ENCODE measurements at places on chromosomes 6 and 20.

DNA sequence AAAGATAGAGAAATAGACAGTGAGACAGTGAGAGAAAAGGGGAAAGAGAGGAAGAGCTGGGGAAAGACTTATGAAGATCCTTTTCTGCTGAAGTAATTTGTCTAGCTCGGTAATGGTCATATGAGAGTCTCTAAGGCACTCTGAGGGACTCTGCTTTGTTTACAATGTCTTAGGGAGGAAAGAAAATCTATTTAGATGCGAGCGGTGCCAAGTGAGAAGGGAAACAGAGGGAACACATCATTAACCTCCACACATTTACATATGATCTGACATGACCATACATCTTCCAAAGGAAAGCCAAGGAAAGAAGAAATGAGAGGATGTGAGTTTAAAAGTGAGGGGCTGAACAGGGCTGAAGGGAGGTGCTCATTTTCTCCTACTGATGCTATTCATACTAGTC lies 862.3 kb upstream of the CITED2 start:
- DNase-seq, result no peak

DNA sequence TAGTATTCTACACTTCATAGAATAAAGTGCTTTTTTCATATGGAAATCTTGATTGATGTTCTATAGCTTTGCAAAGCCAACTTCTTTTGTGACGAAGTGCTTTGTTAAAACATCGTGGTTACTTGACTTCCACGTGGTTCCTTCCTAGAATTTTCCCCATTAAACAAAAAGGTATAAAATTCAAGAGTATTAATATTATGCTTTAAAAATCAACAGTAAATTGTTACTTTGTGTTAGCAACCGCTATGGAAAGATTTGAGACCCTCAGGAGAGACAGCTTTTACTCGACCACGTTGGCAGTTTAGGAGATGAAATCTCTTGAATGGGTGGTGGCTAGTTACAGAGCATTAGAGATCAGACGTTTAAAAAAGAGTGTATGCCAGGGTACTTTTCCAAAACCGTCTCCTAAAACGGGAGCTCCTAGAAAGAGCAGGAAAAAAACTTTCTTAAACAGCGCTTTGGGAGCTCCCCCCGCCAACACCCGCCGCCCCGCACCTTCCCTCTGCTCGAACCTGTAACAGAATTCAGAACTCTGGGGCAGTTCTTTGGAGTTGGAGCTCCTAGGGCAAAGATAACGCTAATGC lies 920 bp downstream of the GJA1 start:
- no peak for DNase-seq

GRCh38 chr6:47680724-47681123 lies 17.7 kb upstream of the ADGRF4 start:
- no peak for DNase-seq

- DNase-seq, result no peak
These were observed 4.5 kb upstream of the AP5S1 start for GRCh38 chr20:3815703-3816315.

GRCh38 chr6:23175391-23175790 lies 606.0 kb downstream of the HDGFL1 start:
- DNase-seq, result no peak

- DNase-seq, result no peak
These were observed 14.0 kb downstream of the CDKAL1 start for GRCh38 chr6:20548264-20548663.

DNA sequence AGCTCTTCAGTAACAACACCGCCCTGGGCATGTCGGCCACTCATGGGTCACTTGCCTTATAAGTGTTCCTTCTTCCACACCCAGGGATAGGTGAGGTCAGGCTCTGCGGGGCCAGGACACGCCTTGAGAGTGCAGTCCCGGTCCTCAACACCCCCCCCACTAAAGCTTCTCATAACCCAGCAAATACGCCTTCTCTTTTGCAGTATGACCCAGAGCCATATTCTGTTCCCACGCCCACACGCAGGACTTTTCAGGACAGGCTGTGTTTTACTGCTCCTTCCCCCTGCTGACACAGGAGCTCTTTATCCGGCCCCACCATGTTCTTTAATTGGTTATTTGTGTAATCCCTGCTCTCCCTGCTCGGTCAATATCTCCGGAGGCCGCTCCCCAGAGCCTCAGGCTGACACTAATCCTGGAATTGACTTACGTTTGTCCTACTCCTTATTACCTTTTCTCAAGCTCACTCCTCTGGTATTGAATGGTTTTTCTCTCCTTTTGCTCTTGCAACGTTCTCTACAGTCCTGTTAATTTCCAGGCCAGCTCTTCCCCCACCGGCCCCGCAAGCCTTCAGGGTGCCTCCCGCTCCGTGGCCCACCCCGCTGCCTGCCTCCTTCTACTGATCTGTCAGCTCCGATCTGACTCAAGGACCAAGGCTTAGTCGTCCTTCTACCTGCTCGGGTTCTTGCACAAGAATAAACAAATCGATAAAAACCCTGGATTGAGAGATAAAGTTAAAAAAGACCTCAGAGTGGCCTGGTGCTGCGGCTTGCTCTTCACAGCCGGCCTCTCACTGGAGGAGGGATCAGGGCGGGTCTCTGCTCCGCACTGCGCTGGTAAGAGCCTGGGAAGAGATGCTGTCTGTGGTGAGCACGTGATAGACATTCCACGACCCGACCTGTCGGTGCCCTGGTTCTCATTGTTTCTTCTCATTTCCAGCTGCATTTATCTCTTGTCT lies 357.5 kb downstream of the ZFAND3 start:
- DNase-seq, result no peak

GRCh38 chr20:3661060-3661813 lies 2.0 kb downstream of the GFRA4 start:
- no peak for DNase-seq

DNA sequence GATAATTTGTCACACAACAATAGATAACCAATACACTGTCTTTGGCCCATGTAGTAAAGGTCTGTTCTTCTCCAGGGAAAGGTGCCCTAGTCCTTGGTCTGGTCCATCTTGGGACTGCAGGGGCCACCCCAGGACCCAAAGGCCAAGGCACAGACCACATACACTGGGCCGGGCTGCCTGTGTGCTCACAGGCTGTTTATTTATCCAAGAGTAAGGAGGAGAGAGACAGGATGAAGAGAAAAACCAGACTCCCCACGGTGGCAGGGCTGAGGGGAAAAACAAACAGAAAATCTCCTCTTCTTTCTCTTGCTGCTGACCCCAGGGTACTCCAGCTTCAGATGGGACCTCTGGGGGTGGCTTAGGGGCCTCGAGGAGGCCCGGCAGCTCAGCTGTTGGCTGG lies 6.5 kb upstream of the CDK5RAP1 start:
- no peak for DNase-seq

DNA sequence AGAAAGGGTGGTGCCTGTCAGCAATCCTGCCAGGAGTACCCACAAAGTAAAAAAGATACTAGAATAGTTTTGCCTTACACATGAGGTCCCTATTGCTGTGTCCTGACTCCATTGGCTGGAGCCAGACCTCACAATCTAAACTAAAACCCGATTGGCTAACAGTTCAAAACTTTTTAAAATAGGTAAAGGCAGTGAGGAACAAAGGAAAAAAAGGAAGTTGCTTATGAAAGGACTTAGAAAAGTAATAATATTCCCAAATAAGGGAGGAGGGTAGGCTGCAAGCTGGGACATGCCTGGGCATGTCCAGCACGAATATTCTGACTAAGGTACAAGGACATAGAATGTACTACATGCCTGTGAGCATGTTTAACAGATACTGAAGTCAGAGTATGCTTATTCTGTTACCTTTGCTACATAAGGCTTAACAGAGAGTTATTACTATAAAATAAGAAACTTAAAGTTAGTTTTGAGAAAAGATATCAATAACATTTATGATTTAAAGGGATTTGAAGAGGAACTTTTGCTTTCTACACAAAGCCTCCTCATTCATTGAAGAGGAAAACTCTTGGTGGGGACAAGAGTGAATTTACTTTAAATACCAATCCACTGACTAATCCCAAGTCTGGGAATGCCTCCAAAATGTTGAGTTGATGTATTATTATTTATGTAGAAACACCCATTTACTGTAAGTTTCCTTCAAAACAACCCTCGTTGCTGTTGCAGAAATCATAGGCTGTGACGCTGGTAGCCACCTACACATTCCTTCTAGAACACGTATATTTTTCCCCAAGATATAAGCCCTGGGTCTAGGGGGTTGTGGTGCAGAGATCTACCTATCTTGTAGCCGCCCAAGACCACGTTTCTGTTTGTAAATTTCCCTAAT lies 8.2 kb upstream of the MTHFD1L start:
- no peak for DNase-seq

DNA sequence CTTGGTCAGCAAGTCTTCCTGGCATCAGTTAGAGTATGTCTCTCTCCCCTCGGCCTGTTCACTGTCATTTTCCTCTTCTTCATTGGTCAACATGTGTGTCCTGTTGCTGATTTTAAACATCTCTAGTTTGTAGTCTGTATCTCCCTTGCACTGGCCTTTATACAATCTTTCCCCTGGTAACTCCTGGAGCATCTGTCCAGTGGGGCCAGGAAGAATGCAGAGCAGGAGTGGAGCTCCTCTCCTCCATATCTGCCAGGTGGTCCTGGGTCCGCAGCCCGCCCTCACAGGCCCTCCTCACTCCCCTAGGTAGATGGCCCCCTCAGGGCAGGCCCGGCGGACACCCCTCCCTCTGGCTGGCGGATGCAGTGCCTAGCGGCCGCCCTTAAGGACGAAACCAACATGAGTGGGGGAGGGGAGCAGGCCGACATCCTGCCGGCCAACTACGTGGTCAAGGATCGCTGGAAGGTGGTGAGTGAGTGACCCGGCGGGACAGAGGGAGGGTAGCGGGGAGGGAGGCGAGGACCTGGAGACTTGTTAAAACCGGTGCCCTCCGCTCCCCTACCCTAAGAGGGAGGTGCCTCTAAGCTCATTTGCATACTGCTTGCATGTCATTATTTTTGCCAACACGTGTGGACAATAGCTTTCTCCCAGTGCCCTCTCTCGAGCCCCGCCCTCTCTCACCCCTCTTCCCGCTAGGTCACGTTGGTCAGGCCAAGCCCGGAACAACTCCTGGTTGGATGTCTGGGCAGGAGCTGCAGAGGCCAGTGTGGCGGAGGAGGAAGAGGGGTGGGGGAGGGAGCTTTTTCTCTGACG lies 3.2 kb downstream of the TTBK1 start:
- no peak for DNase-seq

GRCh38 chr20:59721386-59721785 lies 117.0 kb downstream of the PHACTR3 start:
- DNase-seq, result no peak

- no peak for DNase-seq
These were observed 677.7 kb downstream of the DOK5 start for GRCh38 chr20:55153001-55153645.

- DNase-seq, result no peak
These were observed 24.5 kb downstream of the PYGB start for GRCh38 chr20:25272223-25273000.

- no peak for DNase-seq
These were observed 35.8 kb downstream of the DTNBP1 start for GRCh38 chr6:15626878-15627674.

DNA sequence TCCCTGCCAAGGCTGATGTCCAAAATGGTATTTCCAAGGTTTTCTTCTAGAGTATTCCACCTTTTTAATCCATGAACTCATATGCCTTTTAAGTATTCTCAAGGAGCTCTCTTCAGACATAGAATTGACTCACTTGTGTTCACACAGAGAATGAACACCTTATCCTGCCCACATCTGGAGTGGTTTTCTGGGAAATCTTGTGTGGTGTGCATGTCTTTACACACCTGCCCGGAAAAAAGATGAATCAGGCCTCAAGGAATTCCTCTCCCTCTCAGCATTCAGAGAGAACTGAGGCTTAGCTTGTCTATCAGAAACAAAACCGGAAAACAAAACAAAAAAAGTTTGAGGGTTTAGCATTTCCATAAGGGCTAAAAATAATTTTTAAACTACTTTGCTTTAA lies 148.8 kb downstream of the TFAP2A start:
- no peak for DNase-seq

All from DMS 273 treated with DMSO at 0.1 percent for 48 hours (cell line).